ENCODE measurements at places on chromosomes 2 and 18. TPM values are rescaled to one million over a fixed set of nuclear protein-coding genes. Genes with fewer than 3 reads are reported as not detected.
A peak's percentile ranks its signal among the peaks of the same experiment; 100 is the strongest.

DNA sequence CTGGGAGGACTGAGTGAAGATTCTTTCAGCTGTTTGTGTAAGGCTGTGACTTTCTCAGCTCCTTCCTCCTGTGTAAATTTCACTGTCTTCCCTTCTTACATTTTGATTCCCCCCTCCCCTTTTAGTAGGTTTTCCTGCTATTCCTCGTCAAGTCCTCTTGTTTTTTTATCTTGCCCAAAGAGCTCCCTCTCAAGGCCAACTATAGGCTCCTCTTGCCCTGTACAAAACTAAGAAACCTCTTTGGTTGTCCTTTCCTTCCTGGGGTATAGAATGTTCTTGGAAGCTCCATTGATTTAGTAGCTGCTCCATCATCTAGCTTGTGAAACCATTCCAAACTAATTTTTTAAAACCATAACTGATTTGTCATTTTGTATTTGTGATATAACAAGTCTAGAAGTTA, 7.3 kb downstream of the CCDC121 start:
- no peak overlapping the region for H3K27ac ChIP-seq
- H3K27me3 ChIP-seq = no peaks in the 10 kb centered on the region
- H3K36me3 ChIP-seq = peaks cover 70% of the 10 kb centered on the region
- H3K4me3 ChIP-seq = no peak overlapping the region
- H3K4me1 ChIP-seq = no peaks in the 10 kb centered on the region

DNA sequence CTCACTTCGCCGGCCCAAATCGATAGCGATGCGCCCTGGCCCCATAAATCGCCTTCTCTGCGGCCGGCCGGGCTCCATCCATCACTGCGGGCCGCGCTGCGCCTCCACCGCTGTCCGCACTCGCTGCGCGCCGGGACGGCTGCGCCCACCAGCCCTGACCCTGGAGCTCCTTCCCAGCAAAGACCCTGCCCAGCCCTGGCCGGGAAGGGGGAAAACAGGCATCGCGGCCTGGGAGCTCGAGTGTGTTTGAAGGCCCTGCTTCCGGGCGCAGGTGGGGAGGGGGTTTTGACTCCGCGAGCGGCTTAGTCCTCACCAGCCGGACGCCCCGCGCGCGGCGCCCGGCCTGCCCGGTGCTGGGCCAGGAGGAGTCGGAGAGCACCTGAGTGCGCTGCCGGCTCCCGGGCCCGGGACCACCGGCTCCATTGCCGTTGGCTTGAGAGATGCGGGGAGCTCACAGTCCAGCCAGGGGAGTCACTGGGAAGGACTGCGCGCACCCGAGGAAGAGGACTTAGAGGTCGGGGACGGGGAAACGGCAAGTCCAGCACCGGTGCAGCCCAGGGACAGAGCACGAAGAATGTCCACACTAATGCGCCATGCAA, 1.1 kb downstream of the PAX8 start:
- H3K27ac ChIP-seq = no peak overlapping the region
- peaks cover 53% of the 10 kb centered on the region for H3K27me3 ChIP-seq
- no peaks in the 10 kb centered on the region for H3K36me3 ChIP-seq

DNA sequence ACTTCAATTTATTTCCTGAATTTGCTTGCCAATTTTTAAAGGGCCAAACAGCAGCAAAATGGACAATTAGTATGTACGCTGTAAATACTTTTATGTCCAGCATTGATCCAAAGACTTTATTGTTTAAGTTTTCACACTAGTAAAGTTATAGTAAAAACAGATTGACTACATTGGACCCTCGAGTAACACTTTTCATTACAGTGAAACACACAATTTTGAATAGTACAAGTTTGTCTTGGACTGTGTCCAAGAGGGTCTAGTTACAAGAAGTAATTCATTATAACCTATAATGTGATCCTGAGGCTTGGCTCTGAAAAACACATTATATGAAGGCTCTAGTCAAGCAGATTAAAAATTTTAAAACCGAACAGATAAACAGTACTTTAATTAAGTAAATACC, 11.4 kb upstream of the RBBP8 start:
- no peak overlapping the region for H3K27ac ChIP-seq
- no peak overlapping the region for H3K4me3 ChIP-seq
- H3K4me1 ChIP-seq = no peaks in the 10 kb centered on the region
- no peaks in the 10 kb centered on the region for H3K36me3 ChIP-seq

GRCh38 chr2:136517716-136518115, 247.6 kb upstream of the THSD7B start:
- no peak overlapping the region for H3K27ac ChIP-seq
- no peaks in the 10 kb centered on the region for H3K36me3 ChIP-seq
- no peaks in the 10 kb centered on the region for H3K4me1 ChIP-seq
- DNase-seq = no peak

DNA sequence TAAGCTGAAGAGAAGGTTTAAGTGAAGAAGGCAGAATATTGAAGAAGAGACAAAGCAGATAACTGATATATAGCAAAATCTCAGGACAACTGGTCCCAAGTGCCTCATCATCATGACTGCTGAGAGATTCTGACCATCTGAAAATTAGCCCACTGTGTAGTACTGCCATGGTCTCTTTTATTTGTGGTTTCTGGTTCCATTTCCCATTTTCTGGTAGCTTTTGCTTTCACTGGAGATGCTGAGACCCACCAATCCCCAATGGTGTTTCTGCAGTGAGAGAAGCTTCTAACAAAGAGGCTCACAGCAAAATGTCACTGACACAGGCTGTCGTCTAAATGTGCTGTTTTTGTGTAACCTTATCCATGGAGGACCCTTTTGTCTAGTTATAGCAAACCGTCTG, 79.5 kb downstream of the TMEM163 start:
- no peak overlapping the region for H3K27ac ChIP-seq
- no peak for DNase-seq
- no peak overlapping the region for H3K4me3 ChIP-seq
- no peaks in the 10 kb centered on the region for H3K4me1 ChIP-seq

DNA sequence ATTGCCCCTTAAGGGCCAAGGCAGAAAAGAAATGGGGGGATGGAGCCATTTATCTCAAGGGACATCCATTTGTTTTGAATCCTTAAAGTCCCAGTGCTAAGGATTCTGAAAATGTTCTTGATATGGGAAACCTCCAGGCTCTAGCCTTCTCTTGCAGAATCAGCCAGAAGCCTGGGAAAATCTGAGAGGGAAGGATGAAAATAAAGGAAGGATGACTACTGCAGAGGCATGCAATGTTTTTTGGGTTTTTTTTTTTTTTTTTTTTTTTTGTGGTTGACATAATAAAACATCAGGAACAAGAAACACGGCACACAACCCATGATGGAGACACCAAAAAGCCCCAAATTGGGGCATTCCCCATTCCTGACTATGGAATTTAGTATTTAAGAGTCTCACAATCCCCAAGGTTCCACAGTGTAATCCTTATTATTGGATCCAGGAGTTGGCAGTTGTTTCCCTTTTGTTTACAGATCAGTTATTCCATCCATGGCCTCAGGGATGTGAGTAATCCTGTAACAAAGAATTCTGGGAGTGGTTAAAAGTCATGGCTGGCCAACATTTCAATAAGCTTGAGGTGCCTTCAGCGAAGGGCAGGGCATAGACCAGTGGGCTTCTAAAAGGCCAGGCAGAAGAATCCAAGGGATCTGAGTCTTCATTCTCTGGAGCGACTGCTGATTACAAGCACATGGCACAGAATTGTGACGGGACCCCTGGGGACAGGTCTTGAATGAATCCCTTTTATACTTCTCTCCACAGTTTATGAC, 337.5 kb downstream of the GULP1 start:
- no peaks in the 10 kb centered on the region for H3K36me3 ChIP-seq
- no peaks in the 10 kb centered on the region for H3K27me3 ChIP-seq
- no peak overlapping the region for H3K27ac ChIP-seq
- H3K4me3 ChIP-seq = no peak overlapping the region
- H3K4me1 ChIP-seq = no peaks in the 10 kb centered on the region
- no peak for DNase-seq

- H3K36me3 ChIP-seq = no peaks in the 10 kb centered on the region
- no peaks in the 10 kb centered on the region for H3K27me3 ChIP-seq
- DNase-seq = peak; percentile 10
- no peak overlapping the region for H3K4me3 ChIP-seq
These were observed 148.1 kb upstream of the HS6ST1 start for GRCh38 chr2:128466776-128467175.

GRCh38 chr18:60601249-60601648, 228.7 kb upstream of the MC4R start:
- no peaks in the 10 kb centered on the region for H3K36me3 ChIP-seq
- H3K27me3 ChIP-seq = no peaks in the 10 kb centered on the region
- DNase-seq = no peak
- no peaks in the 10 kb centered on the region for H3K4me1 ChIP-seq
- no peak overlapping the region for H3K27ac ChIP-seq
- H3K4me3 ChIP-seq = no peak overlapping the region

GRCh38 chr2:76569819-76570218, 859.1 kb upstream of the GCFC2 start:
- no peaks in the 10 kb centered on the region for H3K4me1 ChIP-seq
- no peaks in the 10 kb centered on the region for H3K36me3 ChIP-seq
- DNase-seq = no peak

DNA sequence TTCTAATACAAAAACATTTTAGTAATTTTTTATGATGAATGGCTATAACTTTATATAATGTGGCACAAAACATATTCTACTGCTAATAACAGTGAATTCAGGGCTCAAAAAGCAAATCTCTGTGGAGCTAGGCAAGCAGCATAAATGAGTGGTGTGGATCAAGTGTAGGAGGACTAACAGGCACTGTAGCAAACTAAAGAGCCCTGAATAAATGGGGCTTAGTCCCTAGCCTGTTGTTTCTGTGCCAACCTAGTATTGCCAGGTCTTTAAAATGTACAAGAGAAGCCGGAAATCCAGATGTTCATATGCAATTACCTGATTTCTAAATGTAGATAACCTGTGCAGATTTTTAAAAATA, 18.5 kb downstream of the REL start:
- no peak overlapping the region for H3K4me3 ChIP-seq
- H3K27me3 ChIP-seq = no peaks in the 10 kb centered on the region
- peaks cover 4% of the 10 kb centered on the region for H3K4me1 ChIP-seq

GRCh38 chr2:104448661-104449440, 405.1 kb upstream of the POU3F3 start:
- H3K27ac ChIP-seq = no peak overlapping the region
- no peaks in the 10 kb centered on the region for H3K4me1 ChIP-seq
- H3K27me3 ChIP-seq = no peaks in the 10 kb centered on the region
- DNase-seq = no peak
- no peaks in the 10 kb centered on the region for H3K36me3 ChIP-seq

DNA sequence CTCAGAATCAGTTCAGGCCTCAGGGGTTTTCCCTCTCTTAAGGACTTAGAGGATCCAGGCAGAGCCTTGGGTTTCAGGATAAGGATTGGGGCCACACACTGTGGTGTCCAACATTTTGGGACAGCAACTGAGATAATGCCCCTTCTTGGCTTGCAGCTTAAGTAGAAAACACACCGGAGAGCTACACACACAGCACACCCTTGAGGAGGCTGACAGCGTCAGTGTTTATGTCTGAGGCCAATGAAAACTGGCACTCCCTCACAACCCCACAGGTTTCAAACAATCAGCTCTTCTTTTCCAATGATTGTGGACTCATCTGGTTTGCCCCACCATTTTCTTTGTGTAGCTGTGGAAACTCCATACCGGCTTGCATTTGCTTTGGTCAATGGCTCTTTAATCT, 257.7 kb downstream of the CDCA7 start:
- no peak overlapping the region for H3K27ac ChIP-seq
- no peaks in the 10 kb centered on the region for H3K27me3 ChIP-seq
- H3K36me3 ChIP-seq = no peaks in the 10 kb centered on the region
- DNase-seq = no peak

GRCh38 chr2:15359716-15360531, 201.2 kb downstream of the NBAS start:
- no peak overlapping the region for H3K27ac ChIP-seq
- H3K4me1 ChIP-seq = no peaks in the 10 kb centered on the region
- no peaks in the 10 kb centered on the region for H3K27me3 ChIP-seq
- peaks cover 13% of the 10 kb centered on the region for H3K36me3 ChIP-seq

- no peak overlapping the region for H3K4me3 ChIP-seq
- no peaks in the 10 kb centered on the region for H3K36me3 ChIP-seq
- H3K27ac ChIP-seq = no peak overlapping the region
- no peak for DNase-seq
- H3K27me3 ChIP-seq = no peaks in the 10 kb centered on the region
These were observed 23.4 kb upstream of the SNED1 start for GRCh38 chr2:240974771-240975572.

- no peak overlapping the region for H3K27ac ChIP-seq
- no peak overlapping the region for H3K4me3 ChIP-seq
- no peaks in the 10 kb centered on the region for H3K27me3 ChIP-seq
- DNase-seq = no peak
These were observed 19.5 kb upstream of the ERCC3 start for GRCh38 chr2:127313406-127313805.

GRCh38 chr2:1518867-1519530, 105.7 kb downstream of the TPO start:
- H3K36me3 ChIP-seq = no peaks in the 10 kb centered on the region
- H3K4me3 ChIP-seq = no peak overlapping the region
- DNase-seq = no peak
- peak overlapping the region; percentile 14 for H3K27ac ChIP-seq

DNA sequence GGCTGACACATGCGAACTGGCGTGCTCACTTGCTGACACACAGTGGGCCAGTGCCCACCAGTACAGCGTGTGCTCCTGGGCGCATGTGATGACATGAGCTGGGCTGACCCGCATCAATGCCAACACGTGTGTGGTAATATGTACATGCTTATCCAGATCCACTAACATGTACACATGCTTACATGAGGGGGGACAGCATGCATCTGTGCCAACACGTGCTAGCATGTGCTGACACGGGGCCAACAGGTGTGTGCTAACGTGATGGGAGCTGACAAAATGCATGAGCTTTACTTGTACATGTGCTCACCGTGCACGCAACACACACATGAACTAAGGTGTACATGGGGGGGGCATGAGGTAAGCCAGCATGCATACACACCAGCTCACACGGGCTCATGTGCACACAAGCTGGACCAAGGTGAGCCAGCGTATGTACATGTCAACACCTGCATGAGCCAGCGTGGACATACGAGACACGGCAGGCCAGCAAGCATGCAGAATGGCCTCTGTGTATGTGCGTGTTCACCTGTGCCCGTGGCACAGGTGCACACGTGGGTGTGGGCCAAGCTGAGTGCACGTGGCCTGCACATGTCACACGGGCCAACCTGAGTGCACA, 28.5 kb downstream of the GPC1 start:
- no peaks in the 10 kb centered on the region for H3K4me1 ChIP-seq
- H3K27ac ChIP-seq = no peak overlapping the region
- H3K36me3 ChIP-seq = no peaks in the 10 kb centered on the region
- DNase-seq = peak; percentile 7
- H3K27me3 ChIP-seq = no peaks in the 10 kb centered on the region

Gene EPB41L3
- total RNA-seq = 4.4 TPM

Gene B3GNT7
- 113 TPM for total RNA-seq

Gene MC2R
- total RNA-seq = not detected

Gene KCNG2
- total RNA-seq = not detected

Gene GALNT13
- not detected for total RNA-seq

Gene RPRM
- total RNA-seq = not detected

Gene SIX2
- total RNA-seq = not detected

Gene CLEC4F
- 1.4 TPM for total RNA-seq

Gene ARL4C
- 756 TPM for total RNA-seq

Gene OTOS
- total RNA-seq = not detected

Gene SLC5A7
- not detected for total RNA-seq

Gene ALK
- total RNA-seq = not detected

Measured in natural killer cell (primary cell).